ENCODE measurements at places on chromosomes 13 and 19.

DNA sequence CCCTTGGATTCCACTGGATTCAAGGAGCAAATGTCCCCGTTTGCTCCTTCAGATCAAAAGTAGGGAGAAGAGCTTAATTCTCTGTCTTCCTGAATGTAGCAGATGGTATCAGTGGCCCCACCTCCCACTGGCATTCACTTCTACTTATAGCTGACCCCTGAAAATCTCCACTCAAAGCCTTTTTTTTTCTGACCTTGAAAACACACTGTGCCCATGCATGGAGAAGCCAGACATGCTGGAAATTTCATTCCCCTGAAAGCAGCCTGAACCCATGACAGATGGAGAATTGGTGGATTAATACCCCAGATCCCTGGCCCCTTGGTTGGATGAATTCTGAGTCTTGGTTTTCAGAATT lies 76.6 kb upstream of the UBAC2 start:
- DNase-seq = no peak

DNA sequence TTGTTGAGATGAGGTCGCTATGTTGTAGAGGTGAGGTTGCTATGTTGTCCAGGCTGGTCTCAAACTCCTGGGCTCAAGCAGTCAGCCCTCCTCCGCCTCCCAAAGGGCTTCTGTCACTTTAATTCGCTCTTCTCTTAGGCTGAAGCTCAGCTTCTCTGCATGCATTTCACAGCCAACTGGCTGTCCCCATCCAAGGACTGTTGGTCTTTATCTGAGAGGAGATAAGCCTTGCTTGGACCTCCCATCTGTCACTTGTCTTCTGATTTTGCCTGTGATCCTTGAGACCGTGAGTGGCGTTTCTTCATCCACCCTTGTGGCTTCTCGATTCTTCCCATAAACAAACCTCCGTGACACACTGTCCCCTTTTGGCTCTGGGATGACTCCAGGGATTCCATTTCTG lies 24.4 kb downstream of the CERS1 start:
- DNase-seq = no peak

DNA sequence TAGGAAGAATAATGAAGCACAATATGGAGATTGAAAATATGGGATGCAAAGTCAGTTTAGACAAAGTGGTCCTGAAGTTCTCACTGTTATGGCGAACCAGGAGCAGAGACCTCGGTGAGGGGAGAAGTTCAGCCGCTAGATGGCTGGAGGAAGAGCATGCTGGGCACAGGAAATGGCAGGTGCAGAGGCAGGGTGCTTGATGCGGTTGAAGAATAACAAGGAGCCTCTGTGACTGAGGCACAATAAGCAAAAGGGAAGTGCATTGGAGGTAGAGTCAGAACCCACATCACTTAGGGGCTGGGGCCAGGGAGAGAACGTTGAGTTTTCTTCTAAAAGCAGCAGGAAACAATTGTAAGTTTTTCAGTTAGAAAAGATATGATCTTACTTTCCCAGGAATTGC lies 1725.2 kb downstream of the EFNB2 start:
- DNase-seq = no peak

- no peak for DNase-seq
Observed at GRCh38 chr13:98525456-98526181, 51.3 kb downstream of the STK24 start.

DNA sequence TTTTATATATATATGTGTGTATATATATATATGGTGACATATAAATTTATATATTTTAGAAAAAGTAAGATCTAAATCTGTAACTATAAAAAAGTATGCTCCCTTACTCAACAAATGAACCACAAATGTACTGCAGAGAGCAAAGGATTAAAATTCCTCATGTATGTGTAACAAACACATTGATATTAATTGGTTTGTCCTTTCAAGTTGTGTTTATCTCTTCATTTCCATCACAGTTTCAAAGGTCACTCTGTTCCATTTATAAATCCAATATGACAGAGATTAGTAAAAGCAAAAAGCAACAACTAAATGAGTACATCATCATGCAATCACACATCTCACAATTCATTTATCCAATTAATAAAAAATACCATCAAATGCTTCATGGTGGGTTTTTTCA lies 247.9 kb downstream of the DACH1 start:
- no peak for DNase-seq

GRCh38 chr13:27203186-27203585 lies 31.6 kb upstream of the USP12 start:
- no peak for DNase-seq

DNA sequence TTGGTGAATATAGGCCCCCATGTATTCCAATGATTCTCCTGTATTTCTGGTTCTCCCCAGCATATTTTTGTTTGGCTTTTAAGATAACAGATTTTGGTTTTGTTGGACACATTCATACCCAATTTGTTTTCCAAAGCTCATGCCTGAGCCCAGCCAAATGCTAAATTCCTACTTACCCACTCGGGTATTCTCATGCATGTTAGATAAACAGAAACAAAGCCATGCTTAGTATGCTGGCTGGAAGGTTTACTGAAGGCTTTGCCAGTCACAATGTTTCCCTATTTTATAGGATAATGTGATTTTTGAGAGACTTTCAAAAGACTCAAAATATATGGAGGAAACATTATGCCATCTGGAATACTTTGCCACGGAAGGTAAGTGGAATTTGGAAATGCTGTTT lies 206.8 kb downstream of the ATP8A2 start:
- DNase-seq = no peak

GRCh38 chr13:21739771-21740170 lies 68.9 kb downstream of the FGF9 start:
- no peak for DNase-seq

GRCh38 chr19:2702170-2703076 lies at the start of gene GNG7:
Gene GNG7, minus strand, starts transcription at chr19:2702694. Its CDS starts 182,006 bp downstream, at chr19:2520688.
- peak; percentile 96 for DNase-seq
